ENCODE measurements at places on chromosomes 11 and 22. TPM values are rescaled to one million over a fixed set of nuclear protein-coding genes. Genes with fewer than 3 reads are reported as not detected.

Gene RIMBP3C
- total RNA-seq = 0.46 TPM

Gene RRM1
- total RNA-seq = 203 TPM

Gene CYP2D6
- total RNA-seq = 1.5 TPM

- peak; percentile 46 for DNase-seq
- peaks cover 12% of the 10 kb centered on the region for H3K27me3 ChIP-seq
- H3K4me3 ChIP-seq = no peak overlapping the region
- H3K4me1 ChIP-seq = peaks cover 9% of the 10 kb centered on the region
These were observed 5.3 kb upstream of the PRDM11 start for GRCh38 chr11:45141171-45141570.
